ENCODE measurements at places on chromosomes 2 and 18. TPM values are rescaled to one million over a fixed set of nuclear protein-coding genes. Genes with fewer than 3 reads are reported as not detected.

DNA sequence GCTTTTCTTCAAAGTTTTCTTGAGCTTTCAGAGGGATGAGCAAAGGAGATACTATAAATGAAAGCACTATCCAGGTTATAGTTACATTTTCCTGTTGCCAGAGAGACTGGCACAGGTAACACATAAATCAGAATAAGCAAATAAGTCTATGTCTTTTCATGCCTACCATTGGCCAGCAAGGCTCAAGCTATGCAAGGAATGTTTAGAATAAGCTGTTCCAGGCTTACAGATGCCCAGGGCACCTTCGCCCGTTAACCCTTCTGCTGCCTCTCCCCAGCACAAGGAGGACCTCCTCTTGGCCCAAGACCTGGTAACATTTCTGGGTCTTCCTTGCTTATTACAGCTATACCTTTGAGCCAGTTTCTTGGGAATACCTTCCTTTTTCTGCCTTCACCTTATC, 233.7 kb upstream of the MEIS1 start:
- H3K27ac ChIP-seq: no peak overlapping the region
- H3K4me1 ChIP-seq: no peaks in the 10 kb centered on the region
- no peaks in the 10 kb centered on the region for H3K27me3 ChIP-seq
- no peak overlapping the region for H3K4me3 ChIP-seq
- no peak for DNase-seq

DNA sequence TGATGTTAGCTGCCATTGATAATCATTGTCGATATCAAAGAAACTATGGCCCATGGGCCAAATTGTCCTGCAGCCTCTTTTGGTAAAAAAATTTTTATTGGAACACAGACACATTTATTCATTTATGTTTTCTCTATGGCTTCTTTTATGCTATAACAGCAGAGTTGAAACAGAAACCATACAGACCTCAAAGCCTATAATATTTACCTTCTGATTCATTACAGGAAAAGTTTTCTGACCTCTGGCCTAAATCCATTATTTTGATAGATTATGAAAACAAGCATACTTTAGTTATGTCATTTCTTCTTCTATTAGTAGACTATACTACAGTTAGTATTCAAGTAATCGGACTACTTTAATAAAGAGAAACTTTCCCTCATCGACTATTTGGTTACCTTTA, 349.7 kb upstream of the GALNT5 start:
- no peak for DNase-seq
- no peaks in the 10 kb centered on the region for H3K36me3 ChIP-seq
- H3K4me3 ChIP-seq: no peak overlapping the region
- H3K27ac ChIP-seq: no peak overlapping the region

DNA sequence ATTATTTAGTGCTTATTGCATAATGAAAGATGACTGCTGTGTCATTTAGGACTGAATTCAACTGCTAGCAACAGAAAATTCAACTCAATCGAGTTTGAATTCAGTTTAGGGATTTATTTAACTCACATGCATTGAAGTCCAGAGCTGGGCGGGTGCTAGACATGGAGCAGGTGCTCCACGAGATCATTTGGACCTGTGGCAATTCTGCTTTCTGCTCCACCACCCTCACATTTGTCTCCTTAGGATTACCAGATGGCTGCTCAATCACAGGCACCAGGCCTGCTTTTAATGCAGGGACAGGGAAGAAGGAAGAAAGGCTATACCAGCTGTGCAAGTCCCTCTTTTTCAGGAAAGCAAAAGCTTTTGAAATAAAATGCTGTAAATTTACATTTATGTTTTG, 572.9 kb upstream of the SLC8A1 start:
- no peaks in the 10 kb centered on the region for H3K27me3 ChIP-seq
- H3K36me3 ChIP-seq: no peaks in the 10 kb centered on the region
- H3K27ac ChIP-seq: no peak overlapping the region
- H3K4me3 ChIP-seq: no peak overlapping the region

DNA sequence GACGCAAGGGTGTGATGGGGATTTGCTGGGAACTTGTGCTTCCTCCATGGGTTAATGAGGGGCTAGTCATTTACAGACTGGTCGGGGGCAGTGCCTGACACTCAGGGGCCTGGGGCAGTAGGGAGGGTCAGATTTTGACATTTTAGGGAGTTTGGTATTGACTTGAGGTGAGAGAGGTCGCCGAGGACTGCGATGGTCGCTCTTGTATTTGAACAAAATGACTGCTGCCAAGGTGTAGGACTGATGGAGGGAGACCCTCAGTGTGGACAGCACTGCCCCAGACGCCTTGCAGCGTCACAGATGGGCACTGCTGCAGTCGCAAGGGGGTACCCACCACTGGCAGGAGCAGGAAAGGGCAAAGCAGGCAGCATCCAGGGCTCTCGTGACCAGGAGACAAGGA, 182.9 kb downstream of the RTP5 start:
- H3K4me3 ChIP-seq: no peak overlapping the region
- H3K36me3 ChIP-seq: no peaks in the 10 kb centered on the region
- no peak overlapping the region for H3K27ac ChIP-seq

The ANKRD30B gene
- 0.02 TPM for polyA plus RNA-seq

DNA sequence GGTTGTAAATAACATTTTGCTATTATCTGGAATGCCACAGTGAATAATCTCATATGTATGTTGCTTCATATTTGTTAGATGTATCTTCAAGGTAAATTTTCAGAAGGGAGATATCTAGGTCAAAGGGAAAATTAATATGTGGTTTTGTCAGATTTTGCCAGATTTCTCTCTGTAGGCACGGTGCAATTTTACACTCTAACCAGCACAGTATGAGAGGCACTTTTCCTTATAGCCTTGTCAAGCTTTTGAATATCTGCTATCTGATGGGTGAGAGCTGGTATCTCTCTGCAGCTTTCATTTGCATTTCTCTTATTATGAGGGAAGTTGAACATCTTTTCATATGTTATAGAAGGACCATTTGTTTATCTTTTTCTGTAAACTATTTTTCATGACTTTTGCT, 175.7 kb upstream of the PGAP1 start:
- no peak for DNase-seq
- H3K4me1 ChIP-seq: no peaks in the 10 kb centered on the region
- no peak overlapping the region for H3K4me3 ChIP-seq
- H3K27ac ChIP-seq: no peak overlapping the region

The PSMD1 gene
- 40.4 TPM for polyA plus RNA-seq

GRCh38 chr2:104889960-104890684, 36.2 kb downstream of the POU3F3 start:
- no peaks in the 10 kb centered on the region for H3K36me3 ChIP-seq
- no peaks in the 10 kb centered on the region for H3K4me1 ChIP-seq
- no peak overlapping the region for H3K4me3 ChIP-seq
- no peak overlapping the region for H3K27ac ChIP-seq
- DNase-seq: no peak

The IL1A gene
- 1.8 TPM for polyA plus RNA-seq

DNA sequence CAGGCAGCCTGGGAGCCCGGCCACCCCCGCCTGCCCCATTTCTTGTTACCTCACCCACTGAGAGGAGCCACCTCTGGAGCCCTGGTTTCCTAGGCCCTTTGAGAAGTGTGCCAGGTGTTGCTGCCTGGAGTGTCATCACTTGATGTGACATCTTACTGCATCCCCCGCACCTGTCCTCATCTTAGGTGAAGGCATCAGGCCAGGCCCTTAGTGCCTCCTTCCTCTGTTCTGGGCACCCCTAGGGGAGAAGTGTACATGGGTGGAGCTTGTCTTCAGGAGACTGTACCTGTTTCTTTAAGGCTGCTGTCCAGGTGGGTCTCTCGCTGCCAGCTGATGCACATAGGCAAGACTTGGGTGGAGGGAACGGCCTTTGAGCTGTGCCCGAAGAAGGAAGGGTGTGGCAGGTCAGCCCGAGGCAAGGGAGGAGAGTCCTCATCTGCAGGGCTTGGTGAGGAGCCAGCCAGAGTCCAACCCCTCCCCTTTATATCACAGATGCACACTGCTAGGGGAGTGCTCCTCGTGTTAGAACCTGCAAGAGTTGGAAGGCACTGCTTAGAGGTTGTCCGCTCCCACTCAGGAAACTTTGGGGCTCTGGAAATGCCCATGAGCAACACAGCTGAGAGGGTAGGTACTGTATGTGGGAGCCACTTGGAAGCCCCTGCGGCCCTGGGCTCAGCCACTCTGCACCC, 45.9 kb downstream of the NCK2 start:
- H3K4me3 ChIP-seq: no peak overlapping the region
- H3K36me3 ChIP-seq: no peaks in the 10 kb centered on the region
- H3K27me3 ChIP-seq: no peaks in the 10 kb centered on the region
- H3K27ac ChIP-seq: peak overlapping the region; percentile 15
- peaks cover 54% of the 10 kb centered on the region for H3K4me1 ChIP-seq
- DNase-seq: no peak

The NLRC4 gene
- 2.9 TPM for polyA plus RNA-seq

The PRLH gene
- not detected for polyA plus RNA-seq

GRCh38 chr18:35076135-35076924, 35.1 kb downstream of the MAPRE2 start:
- H3K27me3 ChIP-seq: no peaks in the 10 kb centered on the region
- H3K27ac ChIP-seq: no peak overlapping the region
- DNase-seq: no peak
- no peak overlapping the region for H3K4me3 ChIP-seq

The ERBB4 gene
- 0.16 TPM for polyA plus RNA-seq

The CRYGD gene
- polyA plus RNA-seq: 0.27 TPM

- H3K4me3 ChIP-seq: no peak overlapping the region
- no peaks in the 10 kb centered on the region for H3K27me3 ChIP-seq
- no peak overlapping the region for H3K27ac ChIP-seq
These were observed 596.9 kb downstream of the NYAP2 start for GRCh38 chr2:225996462-225996828.

The KLHL14 gene
- 0.64 TPM for polyA plus RNA-seq

The KCNJ13 gene
- 0.18 TPM for polyA plus RNA-seq

The IL36B gene
- polyA plus RNA-seq: 0.11 TPM

The POTEI gene
- polyA plus RNA-seq: 0.14 TPM

- H3K4me1 ChIP-seq: no peaks in the 10 kb centered on the region
- H3K36me3 ChIP-seq: no peaks in the 10 kb centered on the region
- no peak overlapping the region for H3K4me3 ChIP-seq
- no peak overlapping the region for H3K27ac ChIP-seq
- no peaks in the 10 kb centered on the region for H3K27me3 ChIP-seq
These were observed 115.1 kb downstream of the SH3BP4 start for GRCh38 chr2:235066895-235067294.

- H3K27ac ChIP-seq: no peak overlapping the region
- no peak overlapping the region for H3K4me3 ChIP-seq
- no peak for DNase-seq
- H3K4me1 ChIP-seq: no peaks in the 10 kb centered on the region
These were observed 14.8 kb upstream of the C2orf66 start for GRCh38 chr2:196823750-196824522.

The TUBA3E gene
- polyA plus RNA-seq: 0.82 TPM

The LYG2 gene
- polyA plus RNA-seq: 0.09 TPM

DNA sequence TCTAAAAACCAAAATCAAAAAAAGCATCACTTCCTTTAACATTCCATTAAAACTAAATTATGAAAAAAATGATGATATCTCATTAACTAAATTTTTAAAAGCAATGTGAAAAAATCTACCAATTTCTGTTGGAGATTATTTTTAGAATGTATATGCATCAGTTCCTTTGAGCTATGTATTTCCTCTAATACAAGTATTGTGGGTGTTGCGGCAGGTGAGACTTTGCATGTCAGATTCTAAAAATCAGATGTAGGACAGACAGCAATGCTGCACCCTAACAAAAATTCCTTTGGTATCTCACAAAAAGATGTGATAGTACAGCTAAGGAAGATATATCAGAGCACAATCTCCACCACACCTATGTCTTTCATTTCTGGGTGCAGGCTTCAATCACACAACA, 6.8 kb downstream of the MBD2 start:
- H3K27me3 ChIP-seq: no peaks in the 10 kb centered on the region
- H3K27ac ChIP-seq: no peak overlapping the region
- no peak for DNase-seq

The NDC80 gene
- polyA plus RNA-seq: 9.9 TPM

- H3K4me1 ChIP-seq: no peaks in the 10 kb centered on the region
- no peaks in the 10 kb centered on the region for H3K36me3 ChIP-seq
- no peak overlapping the region for H3K4me3 ChIP-seq
- no peak overlapping the region for H3K27ac ChIP-seq
These were observed 390.3 kb downstream of the GPD2 start for GRCh38 chr2:156826341-156826933.

DNA sequence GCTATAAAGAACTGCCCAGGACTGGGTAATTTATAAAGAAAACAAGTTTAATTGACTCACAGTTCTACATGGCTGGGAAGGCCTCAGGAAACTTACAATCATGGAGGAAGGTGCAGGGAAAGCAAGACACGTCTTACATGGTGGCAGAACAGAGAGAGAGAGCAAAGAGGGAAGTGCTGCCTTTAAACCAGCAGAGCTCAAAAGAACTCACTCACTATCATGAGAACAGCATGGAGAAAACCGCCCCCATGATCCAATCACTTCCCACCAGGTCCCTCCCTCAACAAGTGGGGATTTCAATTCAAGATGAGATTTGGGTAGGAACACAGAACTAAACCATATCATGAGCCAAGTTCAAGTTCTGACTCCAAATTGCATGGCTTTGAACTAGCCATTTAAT, 62.8 kb upstream of the PPP1CB start:
- no peaks in the 10 kb centered on the region for H3K36me3 ChIP-seq
- peaks cover under 1% of the 10 kb centered on the region for H3K4me1 ChIP-seq
- no peaks in the 10 kb centered on the region for H3K27me3 ChIP-seq
- H3K27ac ChIP-seq: no peak overlapping the region

DNA sequence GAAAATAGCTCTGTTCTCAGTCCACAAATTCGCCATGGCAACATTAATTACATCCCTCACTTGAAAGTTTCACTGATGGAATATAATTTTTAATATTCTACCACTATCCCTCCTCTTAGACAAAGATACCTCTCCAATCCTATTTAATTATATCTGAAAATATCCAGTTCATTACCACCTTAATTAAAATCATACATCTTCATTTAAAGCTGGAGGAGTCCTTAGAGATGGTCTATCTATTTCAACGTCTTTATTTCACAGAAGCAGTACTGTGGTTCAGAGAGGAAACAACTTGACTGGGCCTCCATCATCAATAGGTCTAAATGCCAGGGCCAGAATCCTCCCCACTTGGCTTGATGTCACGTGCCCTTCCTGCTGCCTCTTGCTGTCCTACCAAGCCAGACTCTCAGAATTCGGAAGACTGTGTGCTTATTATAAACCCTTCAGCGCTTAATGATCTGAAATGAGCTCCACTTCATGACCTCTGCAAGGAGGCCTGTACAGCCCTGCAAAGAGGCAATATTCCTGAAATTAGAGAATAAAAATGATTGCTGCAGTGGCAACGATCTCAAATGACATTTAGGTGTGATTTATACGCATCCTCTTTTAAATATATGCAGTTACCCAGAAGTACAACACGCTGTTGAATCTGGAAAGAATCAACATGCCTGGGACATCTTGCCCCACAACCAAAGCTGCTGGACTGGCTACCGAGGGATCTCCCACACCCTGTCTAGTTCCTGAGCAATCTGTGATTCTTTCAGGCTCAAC, 146.3 kb downstream of the TMEM163 start:
- H3K27me3 ChIP-seq: no peaks in the 10 kb centered on the region
- no peak overlapping the region for H3K27ac ChIP-seq
- DNase-seq: no peak
- no peaks in the 10 kb centered on the region for H3K36me3 ChIP-seq

GRCh38 chr2:66435549-66435875, 587 bp downstream of the MEIS1 start:
- peak overlapping the region; percentile 33 for H3K27ac ChIP-seq
- peak overlapping the region; percentile 46 for H3K4me3 ChIP-seq
- DNase-seq: no peak
- peaks cover 100% of the 10 kb centered on the region for H3K27me3 ChIP-seq
- no peaks in the 10 kb centered on the region for H3K36me3 ChIP-seq

GRCh38 chr2:19292007-19292406, 66.4 kb downstream of the OSR1 start:
- no peaks in the 10 kb centered on the region for H3K36me3 ChIP-seq
- no peaks in the 10 kb centered on the region for H3K4me1 ChIP-seq
- no peak overlapping the region for H3K4me3 ChIP-seq
- H3K27ac ChIP-seq: no peak overlapping the region
